ENCODE measurements at places on chromosomes 1 and 21.

GRCh38 chr1:111920221-111921024 lies 69.0 kb downstream of the KCND3 start:
- peak; percentile 58 for DNase-seq

GRCh38 chr1:78092643-78093042 lies 46.9 kb downstream of the GIPC2 start:
- DNase-seq = peak; percentile 37

- peak; percentile 25 for DNase-seq
Observed at GRCh38 chr1:109796484-109797302, 33.0 kb upstream of the EPS8L3 start.

- no peak for DNase-seq
Observed at GRCh38 chr21:36208326-36209013, 51.8 kb downstream of the DOP1B start.

DNA sequence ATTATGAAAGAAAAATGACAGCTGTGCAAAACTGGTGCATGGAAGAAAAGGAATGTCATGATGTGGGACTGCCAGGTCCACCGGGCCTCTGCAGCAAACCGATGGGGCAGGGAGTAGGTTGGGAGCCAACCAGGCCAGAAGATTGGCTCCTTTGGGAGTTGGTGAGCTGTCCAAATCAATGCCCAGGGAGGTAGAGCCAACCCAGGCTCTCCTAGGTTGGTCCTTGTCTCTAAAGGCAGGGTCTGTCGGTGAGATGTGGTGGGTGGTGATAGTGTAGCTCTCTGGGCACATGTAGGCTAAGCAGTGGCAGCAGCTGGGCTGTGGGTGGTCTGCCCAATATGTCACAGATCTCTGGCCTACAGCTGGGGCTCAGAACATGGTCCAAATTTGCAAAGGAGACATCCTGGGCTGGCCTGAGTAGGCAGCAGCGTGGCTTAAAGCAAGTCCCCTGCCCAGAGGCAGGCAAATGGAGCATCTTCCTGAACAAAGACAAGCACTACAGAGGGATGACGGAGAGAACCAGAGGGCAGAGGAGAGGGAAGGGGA lies 61.2 kb upstream of the PRDX6 start:
- DNase-seq = no peak

DNA sequence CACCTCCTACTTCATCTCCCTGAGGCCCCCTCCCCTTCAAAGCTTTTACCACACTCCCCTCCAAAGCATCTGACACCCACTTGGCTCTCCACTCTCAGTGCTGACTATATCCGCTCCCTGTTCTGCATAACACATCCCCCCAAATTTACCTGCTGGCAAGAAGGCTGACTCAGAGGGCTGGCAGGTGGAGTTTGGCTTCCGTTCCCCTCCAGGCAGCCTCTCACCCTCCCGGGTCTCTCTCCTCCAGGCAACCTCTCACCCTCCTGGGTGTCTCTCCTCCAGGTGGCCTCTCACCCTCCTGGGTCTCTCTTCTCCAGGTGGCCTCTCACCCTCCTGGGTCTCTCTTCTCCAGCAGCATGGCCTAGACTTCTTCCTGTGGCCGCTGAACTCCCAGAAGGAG lies 562.1 kb downstream of the NPHP4 start:
- DNase-seq = no peak

DNA sequence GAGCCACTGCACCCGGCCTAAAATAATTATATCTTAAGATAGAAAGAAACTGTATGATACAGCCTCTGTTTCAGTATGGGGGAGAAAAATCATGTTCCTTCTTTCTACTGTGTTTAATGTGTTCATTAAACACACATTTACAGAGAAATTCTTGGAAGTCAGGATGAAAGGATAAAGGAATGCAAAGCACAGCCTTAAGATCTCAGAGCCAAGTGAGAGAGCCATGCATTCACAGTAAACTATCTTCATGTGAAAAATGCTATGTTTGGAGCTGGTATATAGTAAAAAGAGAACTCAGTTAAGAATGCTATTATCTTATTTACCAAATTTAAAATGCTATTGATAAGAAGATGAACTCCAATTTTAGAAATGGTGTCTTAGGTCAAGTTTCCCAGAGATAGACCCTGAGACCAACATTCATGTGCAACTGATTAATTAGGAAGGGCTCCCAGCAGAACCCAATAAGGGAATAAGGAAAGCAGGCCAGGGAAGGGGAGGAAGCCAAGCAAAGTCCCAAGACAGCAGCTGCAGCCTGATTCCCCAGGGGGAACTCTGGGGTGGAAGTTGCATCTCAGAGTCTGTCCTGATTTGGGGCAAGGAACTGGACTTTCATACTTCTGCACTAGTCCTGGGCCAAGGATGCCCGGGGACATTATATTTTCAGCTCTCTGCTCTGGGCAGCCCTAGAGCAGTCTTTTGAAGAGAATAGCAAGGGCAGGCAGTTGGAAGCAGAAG lies 130.0 kb upstream of the ZNF648 start:
- no peak for DNase-seq

GRCh38 chr1:63892632-63893395 lies 119.0 kb downstream of the ROR1 start:
- DNase-seq = peak; percentile 67

DNA sequence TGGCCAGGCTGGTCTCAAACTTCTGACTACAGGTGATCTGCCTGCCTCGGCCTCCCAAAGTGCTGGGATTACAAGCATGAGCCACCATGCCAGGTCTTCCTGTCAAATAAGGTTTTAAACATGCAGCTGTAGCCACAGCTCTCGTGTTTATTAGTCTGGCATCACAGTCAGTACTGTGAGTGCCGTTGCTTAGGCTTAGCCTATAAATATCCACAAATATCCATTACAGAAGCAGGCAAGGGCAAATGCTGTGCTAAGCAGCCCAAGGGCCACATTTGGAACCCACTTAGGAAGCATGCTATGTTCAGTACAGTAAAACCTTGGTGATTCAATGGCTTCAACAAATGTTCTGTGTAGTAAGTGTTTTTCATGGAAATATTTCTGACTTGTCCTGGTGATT lies 75.9 kb downstream of the KIF1B start:
- no peak for DNase-seq

DNA sequence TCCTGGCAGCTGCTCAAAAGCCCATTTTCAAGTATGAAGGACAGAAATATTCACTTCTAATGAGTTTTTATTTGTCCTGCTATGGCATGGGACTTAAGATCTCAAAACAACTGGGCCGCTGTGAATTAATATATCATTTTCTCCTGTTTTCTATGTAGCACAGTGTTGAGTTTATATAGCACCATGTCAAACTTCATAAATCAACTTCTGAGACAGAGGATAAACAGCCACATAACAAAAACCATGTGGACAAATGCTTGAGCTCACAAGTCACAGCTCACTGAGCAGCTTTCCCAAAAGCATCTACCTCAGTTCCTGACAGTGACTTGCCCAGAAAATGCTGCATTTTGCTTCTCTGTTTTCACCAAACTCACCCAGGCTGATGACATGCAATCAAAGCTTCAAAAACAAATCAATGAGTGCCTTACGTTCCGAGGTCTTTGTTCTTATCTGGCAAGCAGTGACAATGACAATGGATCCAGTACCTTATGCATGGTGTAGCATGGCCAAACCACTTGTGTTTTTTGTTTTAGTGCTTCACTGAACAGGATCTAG lies 722.6 kb downstream of the LRRIQ3 start:
- no peak for DNase-seq

DNA sequence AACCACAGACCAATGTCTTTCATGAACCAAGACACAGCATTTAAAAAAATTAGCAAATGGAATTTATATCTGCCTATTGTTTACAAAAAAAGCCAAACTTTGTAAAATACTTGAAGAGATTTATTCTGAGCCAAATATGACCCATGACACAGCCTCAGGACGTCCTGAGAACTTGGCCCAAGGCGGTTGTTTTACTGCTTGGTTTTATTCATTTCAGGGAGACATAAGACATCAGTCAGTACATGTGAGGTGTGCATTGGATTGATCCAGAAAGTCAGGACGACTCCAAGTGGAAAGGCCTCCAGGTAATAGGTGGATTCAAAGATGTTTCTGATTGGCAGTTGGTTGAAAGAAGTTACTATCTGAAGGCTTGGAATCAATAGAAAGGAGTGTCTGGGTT lies 1.4 kb upstream of the POFUT2 start:
- DNase-seq = no peak

GRCh38 chr21:22192766-22193165 lies 1194.6 kb downstream of the NCAM2 start:
- no peak for DNase-seq

DNA sequence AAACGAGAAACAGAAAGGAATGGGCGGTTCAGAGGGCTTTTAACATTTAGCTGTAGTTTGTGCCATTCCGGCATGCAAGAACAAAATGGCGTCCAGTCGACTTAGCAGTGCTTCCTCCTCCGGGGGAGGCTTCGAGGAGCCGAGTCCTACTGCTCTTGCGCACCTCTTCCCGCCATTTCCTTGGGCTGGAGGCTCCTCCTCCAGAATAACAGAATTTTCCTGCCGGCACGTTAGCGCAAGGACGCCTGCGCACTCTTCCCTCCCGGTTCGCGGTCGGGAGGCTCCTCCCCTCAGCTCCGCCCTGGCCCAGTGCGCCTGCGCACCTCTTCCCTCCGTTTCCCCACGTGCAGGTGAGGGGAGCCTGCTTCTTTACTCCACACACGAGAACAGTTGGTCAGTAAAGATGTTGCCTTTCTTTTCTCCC lies 1.0 kb downstream of the DMRTB1 start:
- no peak for DNase-seq

- DNase-seq = no peak
Observed at GRCh38 chr1:11906870-11907269, 19.4 kb downstream of the KIAA2013 start.

GRCh38 chr1:94120991-94121390 lies at the start of gene ABCA4:
Gene ABCA4, minus strand, starts transcription at chr1:94121148. Its CDS starts 103 bp downstream, at chr1:94121045.
- DNase-seq = no peak

GRCh38 chr1:8193840-8194406 lies 124.0 kb upstream of the SLC45A1 start:
- DNase-seq = no peak

DNA sequence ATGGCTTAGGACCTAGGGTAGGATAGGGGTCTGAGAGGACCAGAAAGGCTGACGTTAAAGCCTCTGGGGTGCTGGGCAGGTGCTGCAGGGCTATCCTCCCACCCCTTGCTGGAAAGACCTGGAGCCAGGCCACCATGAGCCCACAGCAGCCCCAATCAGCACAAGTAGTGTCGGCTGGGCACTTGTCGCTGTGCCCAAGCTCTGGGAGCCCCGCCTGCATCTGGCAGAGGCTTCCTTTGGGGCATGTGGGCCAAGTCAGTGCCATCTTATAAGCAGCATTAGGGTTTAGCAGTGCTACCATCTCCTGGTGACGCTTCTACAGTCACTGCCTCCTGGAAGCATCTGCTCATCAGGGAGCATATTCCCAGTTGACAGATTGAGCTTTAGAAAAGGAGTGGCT lies 31.3 kb downstream of the MAN1C1 start:
- DNase-seq = no peak

GRCh38 chr1:204714861-204715511 lies 29.4 kb upstream of the LRRN2 start:
- DNase-seq = no peak

DNA sequence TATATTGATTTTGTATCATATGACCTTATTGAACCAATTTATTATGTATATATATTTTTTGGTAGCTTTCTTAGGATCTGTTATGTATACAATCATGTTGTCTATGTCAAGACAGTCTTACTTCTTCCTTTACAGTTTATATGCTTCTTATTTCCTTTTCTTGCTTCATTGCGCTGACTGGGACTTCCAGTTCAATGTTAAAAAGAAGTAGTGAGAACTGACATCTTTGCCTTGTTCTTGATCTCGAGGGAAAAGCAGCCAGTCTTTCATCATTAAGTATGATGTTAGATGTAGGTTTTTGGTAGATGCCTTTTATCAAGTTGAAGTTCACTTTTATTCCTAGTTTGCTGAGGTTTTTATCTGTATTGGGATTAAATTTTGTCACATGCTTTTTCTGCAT lies 17.5 kb downstream of the MAN1C1 start:
- DNase-seq = no peak

- peak; percentile 18 for DNase-seq
Observed at GRCh38 chr1:56060906-56061305, 518.5 kb downstream of the PLPP3 start.

DNA sequence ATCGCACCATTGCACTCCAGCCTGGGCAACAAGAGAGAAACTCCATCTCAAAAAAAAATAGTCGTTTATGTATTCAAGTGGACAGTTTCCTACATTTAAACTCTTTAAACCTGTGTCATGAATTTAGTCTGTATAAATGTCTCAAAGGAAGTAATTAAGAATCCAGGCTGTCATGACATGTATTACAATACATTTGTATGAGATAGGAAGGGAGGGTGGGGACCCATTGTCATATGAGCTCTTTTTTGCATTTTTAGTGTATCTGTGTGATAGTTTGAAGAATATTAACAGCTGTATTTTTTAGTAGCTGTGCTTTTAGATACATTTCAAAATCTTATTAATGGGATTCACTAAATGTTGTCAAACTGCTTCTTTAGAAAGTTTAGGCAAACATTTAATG lies 20.0 kb downstream of the DONSON start:
- DNase-seq = no peak

GRCh38 chr1:16111771-16112595 lies 38.5 kb upstream of the FAM131C start:
- DNase-seq = peak; percentile 78

Data from AG08395 (cell line).